Right atrium auricular region (tissue), 2 donors: ENCODE measurements at places on chromosomes 16 and 17.

DNA sequence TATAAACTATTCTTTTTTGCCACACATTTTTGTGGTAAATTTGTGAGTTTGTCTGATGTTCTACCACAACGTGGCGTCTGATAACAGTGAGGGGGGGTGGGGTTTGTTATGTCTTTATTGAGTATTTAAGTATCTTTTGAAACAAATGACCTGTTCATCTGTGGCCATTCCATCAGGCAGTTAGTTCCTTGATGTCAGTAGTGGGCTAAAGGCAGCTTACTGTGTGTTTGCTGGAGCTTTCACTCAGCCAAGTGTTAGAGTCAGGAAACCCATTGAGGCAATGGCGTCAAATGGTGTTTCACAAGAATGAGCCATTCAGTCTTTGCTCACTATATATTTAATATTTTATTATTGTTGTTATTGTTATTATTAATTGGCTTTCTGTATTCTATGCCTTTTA is 28.0 kb downstream of the NQO1 start:
- no peak for DNase-seq

GRCh38 chr17:57400648-57401047 is 144.3 kb downstream of the MSI2 start:
- no peak for DNase-seq

GRCh38 chr17:71168053-71168741 is 952.6 kb upstream of the SOX9 start:
- no peak for DNase-seq

DNA sequence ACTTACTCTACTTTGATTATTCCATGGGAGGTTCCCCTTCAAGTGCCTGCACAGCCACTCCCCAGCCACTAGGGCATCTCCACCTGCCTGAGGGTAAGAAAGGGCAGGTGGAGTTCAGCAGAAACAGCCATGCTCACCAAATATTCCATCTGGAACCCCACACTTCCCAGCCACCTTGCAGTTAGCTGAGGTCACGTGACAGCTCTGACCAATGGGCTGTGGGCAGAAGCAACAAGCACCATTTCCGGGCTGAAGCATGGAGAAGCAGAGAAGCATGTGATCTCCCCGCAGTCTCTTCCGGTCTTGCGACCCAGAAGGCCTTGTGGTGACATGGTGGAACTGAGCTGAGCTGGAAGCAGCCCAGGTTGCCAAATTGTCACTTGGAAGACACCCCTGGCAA is 108.6 kb downstream of the CCT6B start:
- no peak for DNase-seq

- DNase-seq = no peak
These were observed 1.1 kb downstream of the RAI1 start for GRCh38 chr17:17682293-17682736.
